ENCODE measurements at places on chromosomes 1 and 21.

- no peak for DNase-seq
Measured at GRCh38 chr1:207987164-207987563, 76.2 kb upstream of the CD34 start.

- DNase-seq = no peak
Measured at GRCh38 chr1:229952670-229953520, 114.1 kb upstream of the GALNT2 start.

DNA sequence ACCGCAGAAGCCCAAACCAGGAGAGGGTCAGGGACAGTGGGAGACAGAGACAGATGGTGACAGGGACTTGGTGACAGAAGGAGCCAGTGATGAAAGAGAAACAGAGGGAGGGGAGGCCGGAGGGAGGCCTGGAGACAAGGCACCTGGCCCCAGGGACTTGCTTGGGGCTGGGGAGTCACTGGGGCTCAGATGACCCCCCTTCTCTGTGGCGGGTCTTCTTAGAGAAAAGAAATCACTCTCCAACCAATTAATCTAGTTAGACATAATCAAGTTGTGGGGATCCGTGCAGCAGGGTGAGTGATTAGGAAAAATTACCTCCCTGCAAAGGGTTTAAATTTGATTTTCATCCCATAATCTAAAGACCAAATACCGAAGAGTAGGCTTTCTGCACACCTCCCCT is 519.8 kb downstream of the PTPRU start:
- no peak for DNase-seq

- DNase-seq = no peak
Measured at GRCh38 chr1:201551877-201552731, 13.2 kb downstream of the NAV1 start.

GRCh38 chr1:202944438-202944921 is 13.6 kb downstream of the ADIPOR1 start:
- no peak for DNase-seq
